ENCODE measurements at places on chromosomes 12 and 14. TPM values are rescaled to one million over a fixed set of nuclear protein-coding genes. Genes with fewer than 3 reads are reported as not detected.

- no peaks in the 10 kb centered on the region for H3K27me3 ChIP-seq
- H3K36me3 ChIP-seq: no peaks in the 10 kb centered on the region
- no peaks in the 10 kb centered on the region for H3K4me1 ChIP-seq
Observed at GRCh38 chr12:33125755-33126154, 229.2 kb upstream of the PKP2 start.

Gene ZNF839
- 10.5 TPM for total RNA-seq

DNA sequence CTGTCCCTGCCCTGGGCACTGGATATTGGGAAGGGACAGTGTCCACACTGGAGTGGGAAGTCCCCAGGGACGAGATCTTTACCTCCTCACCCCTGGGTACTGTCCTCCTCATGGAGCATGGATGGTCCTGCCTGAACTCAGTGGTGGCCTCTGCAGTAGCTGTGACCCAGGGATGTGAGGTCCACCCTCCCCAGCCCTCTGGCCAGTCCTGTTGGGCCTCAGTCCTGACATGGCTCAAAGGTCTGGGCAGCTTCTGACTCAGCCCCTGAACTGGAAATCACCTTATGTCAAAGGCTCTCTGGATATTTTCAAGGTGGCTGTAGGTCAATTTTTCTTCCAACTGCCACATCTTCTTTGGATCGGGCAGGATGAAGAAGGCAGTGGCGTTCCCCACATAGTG is 24.4 kb downstream of the SERPINA1 start:
- H3K27me3 ChIP-seq: peaks cover 15% of the 10 kb centered on the region
- H3K4me1 ChIP-seq: no peaks in the 10 kb centered on the region
- no peak overlapping the region for H3K4me3 ChIP-seq
- no peak overlapping the region for H3K27ac ChIP-seq
- no peak for DNase-seq

Gene CD163L1
- not detected for total RNA-seq

Gene SNRNP35
- 36.9 TPM for total RNA-seq

Gene RFX4
- not detected for total RNA-seq

DNA sequence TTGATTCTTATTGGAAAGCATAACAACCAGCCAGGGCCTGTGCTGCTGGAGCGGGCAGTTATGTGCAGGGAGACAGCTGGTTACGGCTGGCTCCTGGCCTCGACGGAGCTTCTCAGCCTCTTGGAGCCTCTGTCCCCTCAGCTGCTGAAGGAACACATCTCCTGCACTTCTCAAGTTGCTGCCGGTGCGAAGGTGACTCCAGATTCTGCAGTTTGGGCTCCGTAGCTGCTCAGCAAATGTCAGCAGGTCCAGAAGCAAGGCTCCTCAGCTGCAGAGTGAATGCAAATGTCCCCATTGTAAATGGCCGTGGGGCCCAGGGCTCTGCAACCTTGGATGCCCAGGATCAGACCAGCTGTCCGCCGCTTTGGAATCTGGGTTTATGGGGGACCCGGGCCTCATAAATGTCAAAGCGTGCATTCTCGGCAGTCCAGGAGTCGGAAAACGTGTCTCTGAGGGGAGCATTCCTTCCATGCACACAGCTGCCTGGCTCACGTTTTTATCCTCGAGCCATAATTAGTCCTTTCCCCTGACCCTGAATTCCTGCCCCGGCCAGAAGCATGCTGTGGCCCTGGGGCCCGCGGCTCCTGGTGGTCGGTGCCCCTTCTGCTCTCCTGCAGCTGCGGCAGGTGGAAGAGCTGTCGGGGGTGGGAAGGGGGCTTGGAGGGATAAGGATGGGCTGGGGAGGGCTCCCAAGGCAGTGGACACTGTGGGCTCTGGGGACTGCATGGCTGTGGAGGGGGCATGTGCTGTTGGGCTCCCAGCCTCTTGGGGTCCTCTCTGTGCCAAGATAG is 106.0 kb downstream of the KIF26A start:
- H3K36me3 ChIP-seq: no peaks in the 10 kb centered on the region
- H3K4me1 ChIP-seq: no peaks in the 10 kb centered on the region
- peaks cover 9% of the 10 kb centered on the region for H3K27me3 ChIP-seq
- DNase-seq: peak; percentile 42
- H3K4me3 ChIP-seq: no peak overlapping the region
- H3K27ac ChIP-seq: no peak overlapping the region

DNA sequence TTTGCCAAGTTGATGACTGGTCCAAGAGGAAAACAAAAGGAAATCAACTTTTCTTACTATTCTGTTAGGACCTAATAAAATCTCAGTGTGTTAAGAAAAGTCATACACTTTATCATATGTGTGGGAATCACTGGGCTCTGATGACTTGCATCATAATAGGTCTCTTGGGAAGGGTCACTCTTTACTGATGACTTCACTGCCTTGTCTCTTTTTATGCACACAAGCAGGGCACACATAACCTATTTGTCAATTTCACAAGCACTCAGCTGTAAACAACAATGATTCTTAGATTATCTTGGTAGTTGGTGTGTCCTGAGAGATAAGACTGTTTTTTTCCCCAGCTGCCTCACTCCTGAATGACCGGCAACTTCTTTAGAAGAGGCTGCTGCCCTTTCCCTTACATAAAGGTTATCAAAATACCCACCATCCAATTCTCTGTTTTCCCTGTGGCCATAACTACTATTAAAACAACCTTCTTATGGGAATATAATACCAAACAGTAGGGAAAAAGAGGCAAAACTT is 50.9 kb upstream of the INSM2 start:
- H3K36me3 ChIP-seq: no peaks in the 10 kb centered on the region
- no peak for DNase-seq
- peaks cover 6% of the 10 kb centered on the region for H3K4me1 ChIP-seq
- H3K27ac ChIP-seq: no peak overlapping the region
- peaks cover 13% of the 10 kb centered on the region for H3K27me3 ChIP-seq
- H3K4me3 ChIP-seq: no peak overlapping the region

Gene NPFF
- total RNA-seq: not detected

Gene ACRBP
- total RNA-seq: 0.98 TPM

DNA sequence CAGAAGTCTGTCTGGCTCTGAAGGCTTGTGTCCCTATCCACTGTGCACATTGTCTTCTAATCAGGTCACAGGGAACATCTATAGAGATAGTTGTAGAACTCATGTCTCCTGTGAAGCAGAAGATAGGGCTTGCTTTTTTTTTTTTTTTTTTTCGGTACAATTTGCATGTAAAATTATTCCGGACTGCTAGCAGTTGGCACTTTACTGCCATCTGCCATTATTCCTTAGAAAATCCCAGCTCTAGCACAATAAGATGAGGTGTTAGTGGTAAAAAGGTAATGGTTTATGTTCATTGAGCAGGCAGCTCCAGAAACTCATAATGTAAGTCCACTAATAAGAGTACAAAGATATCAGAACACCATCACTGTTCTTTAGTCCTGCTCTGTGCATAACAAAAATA is 8.7 kb downstream of the MYRFL start:
- DNase-seq: no peak
- no peak overlapping the region for H3K4me3 ChIP-seq
- peaks cover 17% of the 10 kb centered on the region for H3K27me3 ChIP-seq
- no peaks in the 10 kb centered on the region for H3K4me1 ChIP-seq

Gene IL26
- total RNA-seq: 19.1 TPM

DNA sequence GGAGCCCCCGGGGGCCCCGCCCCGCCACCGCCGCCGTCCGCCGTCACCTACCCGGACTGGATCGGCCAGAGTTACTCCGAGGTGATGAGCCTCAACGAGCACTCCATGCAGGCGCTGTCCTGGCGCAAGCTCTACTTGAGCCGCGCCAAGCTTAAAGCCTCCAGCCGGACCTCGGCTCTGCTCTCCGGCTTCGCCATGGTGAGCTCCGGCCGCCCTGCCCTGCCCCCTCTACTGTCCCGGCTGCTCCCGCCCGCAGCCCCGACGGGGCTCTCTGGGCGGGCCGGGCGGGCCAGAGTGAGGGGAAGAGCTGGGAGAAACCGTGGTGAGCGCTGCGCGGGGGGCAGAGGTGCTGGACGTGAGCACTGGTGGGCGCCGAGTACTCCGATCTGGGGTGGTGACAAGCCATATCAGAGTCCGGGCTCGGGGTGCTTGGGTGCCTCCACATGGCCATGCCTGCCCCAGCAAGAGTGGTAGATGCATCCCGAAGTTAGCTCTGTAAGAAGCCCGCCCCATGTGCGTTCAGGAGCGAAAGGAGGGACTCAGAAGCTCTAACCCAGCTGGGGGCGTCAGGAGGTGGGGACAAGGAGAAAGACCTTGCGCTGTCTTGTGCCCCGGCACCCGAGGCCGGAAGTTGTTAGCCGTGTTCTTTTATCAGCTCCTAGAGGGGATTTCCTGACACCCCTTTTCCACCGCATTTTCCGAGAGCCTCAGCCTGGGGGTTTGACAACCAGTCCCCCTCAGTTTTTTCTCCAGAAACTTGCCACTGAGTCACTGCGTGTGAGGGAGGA is 717 bp downstream of the ORAI1 start:
- peak overlapping the region; percentile 89 for H3K4me3 ChIP-seq
- H3K36me3 ChIP-seq: no peaks in the 10 kb centered on the region
- peaks cover 48% of the 10 kb centered on the region for H3K4me1 ChIP-seq
- no peaks in the 10 kb centered on the region for H3K27me3 ChIP-seq
- DNase-seq: peak; percentile 92

DNA sequence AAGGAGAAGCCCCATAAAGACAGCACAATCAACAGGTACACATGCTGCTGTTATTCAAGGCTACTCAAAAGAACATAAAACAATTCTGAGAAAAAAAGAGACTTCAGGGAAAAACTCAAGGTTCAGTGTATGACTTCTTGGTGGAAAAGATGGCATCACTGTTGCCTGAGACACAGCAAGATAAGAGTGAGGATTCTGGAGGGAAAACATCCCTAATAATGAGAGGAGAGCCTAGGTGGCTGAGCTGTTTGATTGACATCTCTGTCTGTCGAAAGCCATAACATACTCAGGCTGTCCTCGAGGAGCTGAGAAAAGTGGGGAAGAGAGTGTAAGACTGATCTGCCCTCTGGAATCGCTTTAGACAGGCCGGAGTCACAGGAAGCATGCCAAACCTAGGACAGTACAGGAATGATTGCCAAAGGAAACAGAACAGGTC is 193.4 kb upstream of the AMIGO2 start:
- no peak overlapping the region for H3K4me3 ChIP-seq
- H3K4me1 ChIP-seq: peaks cover 38% of the 10 kb centered on the region
- peak overlapping the region; percentile 18 for H3K27ac ChIP-seq
- no peaks in the 10 kb centered on the region for H3K27me3 ChIP-seq
- DNase-seq: no peak
- H3K36me3 ChIP-seq: no peaks in the 10 kb centered on the region

DNA sequence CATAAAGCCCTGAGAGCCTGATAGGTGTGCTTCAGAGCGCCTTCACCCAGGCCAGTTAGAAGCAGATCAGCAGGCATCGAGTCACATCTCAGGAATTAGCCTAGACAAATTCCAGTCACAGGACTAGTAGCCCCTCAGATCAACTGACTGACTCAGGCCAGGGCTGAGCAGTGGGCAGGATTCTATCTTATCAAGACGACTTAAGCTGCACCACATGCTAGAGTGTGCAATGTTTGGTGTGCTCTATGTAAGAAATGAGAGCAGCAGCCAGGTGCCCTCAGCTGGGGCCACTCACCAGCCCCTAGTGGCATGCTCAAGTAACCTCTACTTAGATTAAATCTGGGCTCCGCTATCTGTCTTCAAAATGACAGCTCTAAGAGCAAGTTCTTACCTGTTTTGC is 19.7 kb upstream of the NGB start:
- no peaks in the 10 kb centered on the region for H3K36me3 ChIP-seq
- H3K4me3 ChIP-seq: no peak overlapping the region
- no peaks in the 10 kb centered on the region for H3K4me1 ChIP-seq
- no peaks in the 10 kb centered on the region for H3K27me3 ChIP-seq
- DNase-seq: no peak
- H3K27ac ChIP-seq: no peak overlapping the region

Gene ZDHHC22
- total RNA-seq: not detected

GRCh38 chr12:75349946-75350345 is 15.5 kb downstream of the GLIPR1L1 start:
- DNase-seq: no peak
- H3K4me1 ChIP-seq: no peaks in the 10 kb centered on the region
- H3K27ac ChIP-seq: no peak overlapping the region
- H3K27me3 ChIP-seq: peaks cover 4% of the 10 kb centered on the region
- H3K36me3 ChIP-seq: peaks cover 28% of the 10 kb centered on the region
- no peak overlapping the region for H3K4me3 ChIP-seq

Gene CAPZA3
- not detected for total RNA-seq

Gene USP44
- total RNA-seq: 0.59 TPM

DNA sequence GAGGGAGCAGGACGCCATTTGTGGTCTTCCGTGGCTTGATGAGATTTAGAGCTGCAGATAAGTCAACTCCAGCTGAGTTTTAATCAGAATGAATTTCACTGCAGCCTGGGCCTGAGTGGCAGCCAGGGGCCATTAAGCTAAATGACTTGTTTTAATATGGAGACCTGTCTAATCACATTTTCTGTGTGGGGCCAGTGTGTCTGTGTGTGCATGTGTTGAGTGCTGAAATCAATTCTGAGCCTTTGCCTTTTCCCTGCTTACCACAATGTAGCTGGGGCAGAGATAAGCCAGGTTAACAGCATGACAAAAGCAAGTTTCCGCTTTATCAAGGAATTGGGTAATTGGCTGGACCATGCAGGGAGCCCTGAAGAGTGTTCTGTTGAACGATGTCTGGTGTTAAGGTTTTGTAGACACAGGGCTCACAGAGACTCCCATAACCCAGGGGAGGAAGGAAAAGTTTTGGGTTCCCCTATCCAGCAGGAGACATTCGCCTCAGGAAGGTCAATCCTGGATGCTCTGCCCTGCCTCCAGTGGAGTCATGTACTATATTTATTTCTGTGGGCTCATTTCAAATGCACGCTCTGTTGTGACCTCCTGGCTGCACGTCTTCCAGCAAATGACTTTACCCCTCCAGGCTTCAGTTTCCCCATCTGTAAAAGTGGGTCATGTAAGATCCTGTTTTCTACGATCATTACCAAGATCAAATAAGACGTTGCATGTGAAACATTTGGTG is 24.2 kb downstream of the RPH3A start:
- H3K4me1 ChIP-seq: peaks cover 5% of the 10 kb centered on the region
- H3K27me3 ChIP-seq: peaks cover 10% of the 10 kb centered on the region
- H3K36me3 ChIP-seq: no peaks in the 10 kb centered on the region
- no peak overlapping the region for H3K27ac ChIP-seq
- no peak for DNase-seq

DNA sequence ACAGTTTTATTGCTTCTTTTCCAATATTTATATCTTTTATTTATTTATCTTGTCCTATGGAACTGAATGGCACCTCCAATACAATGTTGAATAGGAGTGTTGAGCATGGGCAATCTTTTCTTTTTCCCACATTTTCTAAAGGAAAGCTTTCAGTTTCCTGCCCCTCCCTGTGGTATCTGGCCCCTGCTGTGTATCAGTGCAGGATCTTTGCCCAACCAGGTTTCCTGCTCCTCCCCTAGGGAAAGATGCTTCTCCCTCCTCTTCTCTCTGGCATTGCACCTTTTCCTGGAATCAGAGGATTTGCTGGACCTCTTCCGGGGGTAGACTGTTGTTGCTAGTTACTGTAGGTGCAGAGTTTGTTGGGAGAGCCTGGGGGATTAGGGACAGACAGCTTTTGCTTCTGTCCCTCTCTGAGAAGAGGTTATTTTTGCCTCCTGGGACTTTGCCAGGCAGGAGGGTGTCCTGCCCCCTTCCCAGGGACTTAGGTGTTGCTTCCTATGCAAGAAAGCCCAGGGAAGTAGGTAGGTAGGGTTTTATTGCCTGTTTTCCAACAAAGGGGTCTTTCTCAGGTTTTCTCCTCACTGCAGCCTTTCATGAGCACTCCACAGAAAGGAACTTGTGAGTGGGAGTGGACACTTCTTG is 67.6 kb downstream of the POLR3B start:
- no peak overlapping the region for H3K4me3 ChIP-seq
- no peaks in the 10 kb centered on the region for H3K27me3 ChIP-seq
- no peak for DNase-seq
- peaks cover 11% of the 10 kb centered on the region for H3K36me3 ChIP-seq
- no peaks in the 10 kb centered on the region for H3K4me1 ChIP-seq

All from natural killer cell treated with Interleukin-12 subunit alpha and Interleukin-12 subunit beta and Interleukin-15 and Interleukin-18, amount 100 ng/mL, for 72 hours (primary cell).